ENCODE measurements at places on chromosomes 13 and 19. TPM values are rescaled to one million over a fixed set of nuclear protein-coding genes. Genes with fewer than 3 reads are reported as not detected.

Gene CEACAM20
- total RNA-seq = not detected

Gene TPM4
- 282 TPM for total RNA-seq

Gene ZNF560
- total RNA-seq = 0.33 TPM

Gene TNFSF9
- 2.6 TPM for total RNA-seq

Gene FARSA
- 69.2 TPM for total RNA-seq

DNA sequence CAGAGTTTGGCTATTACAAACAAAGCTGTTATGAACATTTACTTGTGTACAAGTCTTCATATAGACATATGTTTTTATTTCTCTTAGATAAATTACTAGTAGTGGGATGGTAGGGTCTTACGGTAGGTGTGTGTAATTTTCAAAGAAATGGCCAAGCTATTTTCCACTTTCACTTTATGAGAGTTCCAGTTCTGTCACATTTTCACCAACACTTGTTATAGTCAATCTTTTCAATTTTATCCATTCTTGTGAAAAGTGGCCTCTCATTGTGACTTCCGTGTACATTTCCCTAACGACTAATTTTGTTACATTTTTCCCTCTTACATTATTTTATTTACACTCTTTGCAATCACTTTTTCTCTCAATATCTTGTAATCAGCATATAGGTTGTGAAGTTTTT, 18.3 kb downstream of the MBD3L1 start:
- DNase-seq = no peak
- H3K4me1 ChIP-seq = no peaks in the 10 kb centered on the region
- H3K36me3 ChIP-seq = no peaks in the 10 kb centered on the region
- no peak overlapping the region for H3K4me3 ChIP-seq

DNA sequence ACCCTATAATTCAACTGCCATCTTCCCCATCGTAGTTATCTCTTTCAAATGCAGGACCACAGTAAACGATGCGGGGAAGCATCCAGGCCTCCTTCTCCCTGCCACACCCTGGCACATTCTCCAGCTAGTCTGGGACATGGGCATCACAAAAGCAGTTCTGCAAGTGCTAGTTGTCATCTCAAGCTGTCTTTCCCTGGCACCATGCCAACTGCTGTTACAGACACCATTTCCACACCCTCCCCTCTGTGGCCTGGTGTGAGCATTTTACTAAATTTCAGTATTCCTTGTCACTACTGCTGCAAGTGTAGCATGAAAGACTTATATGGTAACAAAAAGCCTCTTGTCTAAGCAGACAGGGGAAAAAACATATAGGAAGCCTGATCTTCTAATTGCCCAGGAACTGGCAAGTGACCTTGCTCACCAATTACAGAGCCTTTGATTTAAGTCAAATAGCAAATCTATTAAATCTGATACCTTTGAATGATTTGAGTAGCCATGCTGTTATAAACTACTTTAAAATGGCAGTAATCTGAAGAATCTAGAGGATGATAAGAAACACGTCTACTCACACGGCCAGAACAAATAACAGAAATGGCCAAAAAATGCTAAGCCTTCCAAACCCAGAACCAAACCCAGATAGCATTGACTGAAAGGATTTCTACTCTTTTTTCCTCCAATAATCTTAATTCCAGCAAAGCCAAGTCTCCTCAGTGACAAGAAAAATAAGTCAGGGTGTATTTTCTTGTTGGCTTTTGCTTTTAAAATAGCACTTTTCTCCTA, 179.0 kb downstream of the NUFIP1 start:
- peaks cover 11% of the 10 kb centered on the region for H3K27me3 ChIP-seq
- DNase-seq = no peak
- no peaks in the 10 kb centered on the region for H3K4me1 ChIP-seq

- no peak overlapping the region for H3K27ac ChIP-seq
- peaks cover 13% of the 10 kb centered on the region for H3K27me3 ChIP-seq
- DNase-seq = no peak
- no peaks in the 10 kb centered on the region for H3K36me3 ChIP-seq
- H3K4me3 ChIP-seq = no peak overlapping the region
- no peaks in the 10 kb centered on the region for H3K4me1 ChIP-seq
These were observed 275.4 kb downstream of the NALCN start for GRCh38 chr13:101140936-101141335.
